ENCODE measurements at places on chromosomes 11 and 22. TPM values are rescaled to one million over a fixed set of nuclear protein-coding genes. Genes with fewer than 3 reads are reported as not detected.

Gene KDM4D
- 0.51 TPM for total RNA-seq

Gene NUP50
- total RNA-seq: 29.4 TPM

Gene C11orf52
- total RNA-seq: 0.18 TPM

Gene OR52L1
- not detected for total RNA-seq

Gene SF1
- total RNA-seq: 151 TPM

Gene BIK
- 2.1 TPM for total RNA-seq

Gene SREBF2
- 32.5 TPM for total RNA-seq

Gene LIMK2
- total RNA-seq: 9.0 TPM

Gene OR10G6
- not detected for total RNA-seq

Gene OOSP4A
- total RNA-seq: not detected

Gene C11orf42
- total RNA-seq: not detected

Gene NLRP14
- not detected for total RNA-seq

Gene SLC1A2
- 0.27 TPM for total RNA-seq

Gene TENM4
- total RNA-seq: 0.17 TPM

Gene ABCC8
- total RNA-seq: 9.5 TPM

Gene PHLDA2
- total RNA-seq: 113 TPM

Gene SMIM35
- total RNA-seq: not detected

Gene LIF
- 20.1 TPM for total RNA-seq

Gene CWC15
- 32.8 TPM for total RNA-seq

Gene TEX54
- total RNA-seq: not detected

Gene NXPE2
- not detected for total RNA-seq

Gene SELENOM
- total RNA-seq: 71.9 TPM

Gene C11orf91
- total RNA-seq: 1.5 TPM

Gene MICAL2
- 163 TPM for total RNA-seq

Gene SYT13
- total RNA-seq: 5.8 TPM

Gene WT1
- total RNA-seq: 5.3 TPM

Gene OR8D1
- total RNA-seq: not detected

Gene SYT7
- total RNA-seq: 1.2 TPM

Gene TYMP
- total RNA-seq: 20.7 TPM

Gene CEND1
- total RNA-seq: 2.2 TPM

Gene GGTLC3
- not detected for total RNA-seq

Gene FBLN1
- 38.0 TPM for total RNA-seq

Gene POU2AF3
- 1.2 TPM for total RNA-seq

Gene KIRREL3
- total RNA-seq: 9.8 TPM

Gene PRG2
- not detected for total RNA-seq

Gene PHOX2A
- not detected for total RNA-seq

Gene OR52E8
- total RNA-seq: not detected

Gene CBLIF
- total RNA-seq: not detected

Gene SLC37A2
- 0.16 TPM for total RNA-seq

Gene TRIM49D2
- total RNA-seq: not detected

Gene CFAP300
- total RNA-seq: 5.4 TPM

Gene THYN1
- 17.0 TPM for total RNA-seq

Gene TIMM10
- total RNA-seq: 173 TPM

Gene CDK2AP2
- total RNA-seq: 83.1 TPM

Gene KRTAP5-10
- not detected for total RNA-seq

Gene KLHDC7B
- not detected for total RNA-seq

Gene OR4S1
- not detected for total RNA-seq

Gene TMEM121B
- total RNA-seq: 0.09 TPM
